T-helper 2 cell (primary cell): ENCODE measurements at places on chromosomes 4 and X.

DNA sequence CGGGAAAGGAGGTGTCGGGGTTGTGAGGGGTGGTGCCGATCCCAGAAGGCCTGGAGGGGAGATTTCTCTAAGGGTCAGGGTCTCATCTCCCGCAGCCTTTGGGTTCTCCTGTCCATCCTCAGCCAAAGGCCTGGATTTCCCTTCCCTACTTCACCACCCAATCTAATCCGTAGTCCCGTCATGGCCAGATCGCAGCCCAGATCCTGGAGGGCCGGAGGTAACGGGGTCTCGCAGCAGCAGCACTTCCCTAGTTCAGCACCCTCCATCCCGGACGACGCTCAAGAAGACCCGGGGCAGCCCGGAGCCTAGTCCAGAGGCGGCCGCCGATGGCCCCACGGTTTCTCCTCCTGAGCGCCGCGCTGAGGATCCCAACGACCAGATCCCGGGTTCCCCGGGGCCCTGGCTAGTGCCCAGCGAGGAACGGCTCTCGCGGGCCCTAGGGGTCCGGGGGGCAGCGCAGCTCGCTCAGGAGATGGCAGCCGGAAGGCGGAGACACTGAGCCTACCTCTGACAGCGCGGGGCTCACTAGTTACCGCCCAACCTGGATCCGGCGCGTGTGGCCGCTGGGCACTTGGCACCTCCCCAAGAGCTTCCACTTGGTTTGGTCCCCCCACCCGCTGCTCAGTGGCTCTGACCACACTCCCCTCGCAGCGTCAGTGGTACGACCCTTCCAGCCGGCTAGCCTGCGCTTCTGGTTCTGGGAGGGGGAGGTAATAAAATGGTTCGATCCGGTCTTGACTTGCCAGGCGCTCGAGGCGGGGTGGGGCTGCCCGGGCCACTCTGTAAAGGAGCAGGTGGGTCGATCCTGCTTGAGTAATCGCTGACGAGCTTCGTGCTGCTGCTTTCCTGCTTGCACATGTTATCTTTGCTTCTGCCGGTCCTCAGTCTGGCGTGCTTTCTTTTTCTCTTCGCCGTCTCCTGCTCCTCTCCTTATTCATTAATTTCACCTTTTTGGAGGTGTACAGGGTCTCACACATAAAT is 3.6 kb downstream of the MAGIX start:
- DNase-seq = peak; percentile 79

DNA sequence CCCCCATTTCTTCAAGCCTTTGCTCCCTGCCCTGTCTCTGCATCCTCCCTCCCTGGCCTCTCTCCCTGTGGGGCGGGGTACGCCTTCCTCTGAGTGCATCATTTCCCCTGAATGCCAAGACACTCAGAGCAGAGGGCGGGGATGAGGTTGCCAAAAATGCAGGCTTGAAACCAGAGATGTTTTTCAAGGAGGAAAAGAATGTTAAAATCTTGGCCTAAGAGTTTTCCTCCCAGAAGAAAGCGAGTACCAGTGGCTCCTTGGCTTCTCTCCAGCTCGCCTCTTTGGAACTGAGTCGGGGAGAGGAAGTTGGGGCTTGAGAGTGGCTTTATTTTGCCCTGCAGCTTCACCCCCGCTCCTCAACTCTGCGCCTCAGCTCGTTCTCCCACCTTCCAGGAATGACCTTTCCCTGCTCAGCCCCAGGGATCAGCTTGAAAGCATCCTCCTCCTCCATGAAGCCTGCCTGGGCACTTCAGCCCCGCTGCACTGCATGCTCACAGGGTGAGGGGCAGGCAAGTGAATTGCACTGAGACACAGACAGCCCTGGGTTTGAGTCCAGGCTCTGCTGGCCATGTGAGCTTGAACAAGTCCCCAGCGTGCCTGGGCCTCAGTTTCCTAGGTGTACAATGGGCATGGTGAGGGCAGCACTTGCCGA is 57.5 kb upstream of the SORCS2 start:
- no peak for DNase-seq

DNA sequence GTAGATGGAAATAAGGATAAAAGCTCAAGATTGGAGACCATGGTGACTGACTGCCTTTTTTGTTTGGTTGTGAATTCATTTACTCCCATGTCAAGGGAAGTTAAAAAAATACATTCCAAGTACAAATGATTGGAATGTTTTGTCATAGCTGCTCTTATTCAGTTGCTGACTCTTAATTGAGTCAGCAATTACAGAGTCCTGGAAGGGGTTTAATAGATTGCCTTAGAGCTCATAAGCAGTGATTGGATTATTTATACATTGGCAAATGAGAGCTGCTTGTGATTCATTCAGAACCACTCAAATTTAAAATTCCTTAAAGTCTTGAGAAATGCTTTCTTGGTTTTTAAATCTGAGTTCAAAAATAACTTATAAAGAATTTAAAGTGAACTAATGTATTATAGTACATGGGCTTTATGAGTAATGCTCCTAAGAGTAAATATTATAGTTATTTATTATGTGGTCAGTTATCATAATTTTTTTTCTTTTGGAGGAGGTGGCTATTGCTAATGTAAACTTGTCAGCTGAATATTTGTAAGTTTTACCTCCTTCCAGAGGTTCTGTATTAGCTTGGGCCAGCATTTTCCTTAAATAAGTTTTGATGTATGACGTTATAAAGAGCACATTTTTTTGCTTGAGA is 13.6 kb downstream of the JADE1 start:
- no peak for DNase-seq

GRCh38 chrX:40099055-40099958 is 1.5 kb upstream of the BCOR start:
- DNase-seq = no peak

- DNase-seq = no peak
These were observed 9.0 kb downstream of the RAB9A start for GRCh38 chrX:13697976-13698375.

GRCh38 chr4:102599886-102600285 is 98.7 kb downstream of the NFKB1 start:
- no peak for DNase-seq

GRCh38 chrX:9942086-9942485 is 25.1 kb upstream of the CLDN34 start:
- peak; percentile 40 for DNase-seq

DNA sequence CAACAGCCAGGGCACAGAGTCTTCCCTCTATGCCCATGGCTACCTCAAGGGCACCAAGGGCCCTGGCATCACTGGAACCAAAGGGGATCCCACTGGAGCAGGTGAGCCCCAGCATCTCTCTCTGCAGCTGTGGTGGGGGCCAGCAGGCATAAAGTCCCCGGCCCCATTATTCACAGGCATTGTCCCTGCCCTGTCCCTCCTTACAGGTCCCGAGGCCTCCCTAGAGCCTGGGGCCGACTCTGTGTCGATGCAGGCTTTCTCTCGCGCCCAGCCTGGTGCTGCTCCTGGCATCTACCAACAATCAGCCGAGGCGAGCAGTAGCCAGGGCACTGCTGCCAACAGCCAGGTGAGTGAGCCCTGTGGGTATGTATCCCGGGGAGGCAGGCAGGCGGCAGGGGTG is 12.3 kb upstream of the UBA1 start:
- DNase-seq = no peak

DNA sequence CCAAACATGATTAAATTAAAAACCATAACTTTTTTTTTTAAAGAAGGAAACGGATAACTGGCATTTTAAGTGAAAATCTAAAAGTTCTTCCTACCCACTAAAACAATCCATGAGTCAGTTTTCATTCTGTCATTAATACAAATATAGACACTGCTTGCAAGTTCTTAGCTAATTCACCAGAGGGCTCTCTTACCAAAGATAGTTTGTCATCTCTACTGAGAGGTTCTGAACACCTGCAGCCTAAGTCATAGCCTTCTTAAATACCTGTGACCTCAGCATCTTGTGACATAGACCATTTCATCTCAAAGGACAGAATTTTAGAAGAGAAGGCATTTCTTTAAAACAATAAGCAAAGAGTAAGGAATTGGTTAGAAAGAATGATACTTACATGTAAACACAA is 65.3 kb upstream of the FAM120C start:
- no peak for DNase-seq

- no peak for DNase-seq
These were observed 5.2 kb upstream of the JAKMIP1 start for GRCh38 chr4:6205567-6205931.

GRCh38 chr4:148305751-148306150 is 136.5 kb downstream of the NR3C2 start:
- no peak for DNase-seq

GRCh38 chr4:150123087-150123486 is 44.8 kb downstream of the DCLK2 start:
- no peak for DNase-seq

DNA sequence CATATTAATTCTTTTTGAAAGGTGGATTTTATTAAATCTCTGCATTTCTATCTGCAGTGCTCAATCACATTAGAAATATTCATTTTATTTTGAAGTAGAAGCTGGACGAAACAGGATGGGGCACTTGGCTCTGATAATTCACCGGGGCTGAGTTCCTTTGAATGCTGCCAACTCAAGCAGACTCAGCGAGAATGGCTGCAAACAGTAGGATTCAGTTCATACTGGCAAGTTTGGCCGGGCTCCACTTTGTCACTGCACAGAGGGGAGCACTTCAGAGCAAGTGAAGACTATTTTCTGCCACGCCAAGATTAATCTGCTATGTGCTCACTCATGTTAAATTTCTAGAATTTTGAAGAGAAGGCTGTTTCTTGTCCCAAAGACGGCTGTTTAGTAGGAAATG is 30.7 kb upstream of the KLHL8 start:
- no peak for DNase-seq

- DNase-seq = no peak
These were observed 736.1 kb upstream of the FRG1 start for GRCh38 chr4:189204616-189205015.

DNA sequence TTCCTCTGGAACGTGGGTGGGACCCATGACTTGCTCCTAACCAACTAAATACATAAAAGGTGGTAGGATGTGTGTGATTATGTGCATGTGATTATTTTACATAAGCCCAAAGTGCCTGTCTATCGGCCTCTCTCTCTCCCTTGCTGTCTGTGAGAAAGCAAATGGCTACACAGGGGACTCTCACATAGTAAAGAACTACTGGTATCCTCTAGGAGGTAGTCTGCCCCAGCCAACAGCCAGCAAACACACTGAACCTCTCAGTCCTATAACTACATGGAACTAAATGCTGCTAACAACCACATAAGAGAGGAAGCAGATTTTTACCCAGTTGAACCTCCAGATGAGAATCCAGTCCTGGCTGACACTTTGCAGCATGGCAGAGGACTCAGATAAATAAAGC is 1249.4 kb downstream of the ADGRL3 start:
- DNase-seq = no peak

- no peak for DNase-seq
These were observed 186.1 kb upstream of the SLITRK2 start for GRCh38 chrX:145631461-145631951.

DNA sequence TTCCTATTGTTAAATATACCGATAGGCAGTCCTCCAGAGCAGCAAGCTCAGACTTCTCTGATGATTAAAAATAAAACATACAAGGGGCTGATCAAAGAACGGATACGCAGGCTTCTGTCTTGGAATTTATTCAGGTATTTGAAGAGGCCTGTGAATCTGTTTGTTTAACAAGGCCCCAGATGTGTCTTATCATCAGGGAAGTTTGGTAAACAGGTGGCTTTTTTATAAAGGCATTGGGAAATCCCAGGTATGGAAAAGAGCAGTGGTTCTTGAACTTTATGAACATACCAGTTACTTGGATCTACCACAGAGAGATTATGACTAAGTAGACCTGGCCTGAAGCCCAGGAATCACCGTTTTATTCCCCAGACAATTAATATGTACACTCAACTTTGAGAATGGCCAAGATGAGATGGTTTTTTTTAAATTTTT is 47.9 kb downstream of the SOWAHB start:
- no peak for DNase-seq

DNA sequence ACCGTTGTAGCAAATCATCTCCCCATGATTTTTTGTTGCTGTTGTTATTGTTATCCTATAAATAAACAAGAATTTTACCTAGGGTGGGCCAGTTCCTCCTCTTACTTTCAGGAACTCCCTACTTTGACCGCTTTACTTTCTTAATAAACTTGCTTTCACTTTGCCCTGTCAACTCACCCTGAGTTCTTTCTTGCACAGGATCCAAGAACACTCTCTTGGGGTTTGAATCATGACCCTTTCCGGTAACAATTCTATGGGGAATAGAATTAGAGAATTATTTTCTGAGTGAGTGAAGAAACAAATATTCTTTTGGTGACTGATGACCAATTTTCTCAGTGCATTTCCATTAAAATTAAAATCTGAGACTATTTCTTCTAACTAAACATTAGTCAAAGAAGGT is 584.0 kb upstream of the TENM3 start:
- no peak for DNase-seq

DNA sequence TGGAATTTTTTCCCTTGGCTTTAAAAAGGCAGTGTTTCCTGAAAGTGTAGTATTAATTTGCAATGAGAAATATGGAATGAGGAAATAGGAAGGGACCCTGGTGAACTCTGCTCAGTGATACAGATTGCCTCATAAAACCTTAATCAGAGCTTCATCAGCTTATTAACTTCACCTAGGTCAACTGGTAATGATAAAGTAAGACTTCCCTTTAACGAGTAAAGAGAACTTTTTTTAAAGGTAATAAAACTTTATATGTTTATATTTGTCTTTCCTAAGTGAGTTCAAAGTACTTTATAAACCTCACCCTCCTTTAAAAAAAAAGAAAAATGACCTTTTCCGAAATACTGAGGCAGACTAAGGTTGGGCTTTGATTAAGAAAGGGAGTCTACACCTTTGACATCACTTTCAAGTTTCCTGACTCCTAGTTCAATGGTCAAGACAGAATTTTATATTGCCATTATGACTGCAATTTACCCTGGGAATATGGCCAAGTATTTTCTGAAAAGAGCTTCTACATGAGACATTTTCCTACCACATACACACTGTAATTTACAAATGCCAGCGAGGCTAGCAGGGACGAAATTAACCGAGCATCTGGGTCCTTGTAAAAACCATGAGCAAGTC is 706.3 kb upstream of the TENM3 start:
- no peak for DNase-seq

DNA sequence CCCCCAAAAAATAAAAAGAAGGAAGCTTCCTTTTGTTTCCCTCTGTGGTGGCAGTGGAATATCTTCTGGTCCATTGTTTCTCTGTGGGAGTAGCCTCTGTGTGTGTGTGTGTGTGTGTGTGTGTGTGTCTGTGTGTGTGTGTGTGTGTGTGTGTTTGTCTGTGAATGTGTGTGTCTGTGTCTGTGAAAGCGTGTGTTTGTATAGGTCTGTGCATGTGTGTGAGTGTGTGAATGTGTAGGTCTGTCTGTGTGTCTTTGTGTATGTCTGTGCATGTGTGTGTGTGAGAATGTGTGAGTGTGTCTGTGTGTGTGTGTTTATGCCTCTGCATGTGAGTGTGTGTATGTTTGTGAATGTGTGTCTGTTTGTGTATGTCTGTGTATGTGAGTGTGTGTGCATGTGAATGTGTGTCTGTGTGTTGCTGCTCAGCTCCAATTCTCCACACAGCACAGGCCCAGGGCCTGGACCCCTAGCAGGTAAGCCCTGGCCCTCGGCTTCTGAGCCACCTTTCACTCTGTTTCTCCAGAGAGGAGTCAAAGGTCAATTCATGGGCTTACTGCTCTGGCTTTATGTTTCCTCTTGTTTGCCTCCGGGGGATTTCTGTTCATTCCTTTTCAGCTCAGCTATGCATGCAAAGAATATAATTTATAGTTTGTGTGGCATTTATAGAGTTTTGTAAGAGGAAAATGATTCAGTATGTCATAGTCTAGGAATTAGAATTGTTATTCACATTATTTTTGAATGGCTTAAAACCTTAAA is 89.8 kb downstream of the UCHL1 start:
- no peak for DNase-seq

GRCh38 chrX:68692651-68693050 is 45.2 kb downstream of the STARD8 start:
- DNase-seq = no peak
